ENCODE measurements at places on chromosomes 7 and 10.

DNA sequence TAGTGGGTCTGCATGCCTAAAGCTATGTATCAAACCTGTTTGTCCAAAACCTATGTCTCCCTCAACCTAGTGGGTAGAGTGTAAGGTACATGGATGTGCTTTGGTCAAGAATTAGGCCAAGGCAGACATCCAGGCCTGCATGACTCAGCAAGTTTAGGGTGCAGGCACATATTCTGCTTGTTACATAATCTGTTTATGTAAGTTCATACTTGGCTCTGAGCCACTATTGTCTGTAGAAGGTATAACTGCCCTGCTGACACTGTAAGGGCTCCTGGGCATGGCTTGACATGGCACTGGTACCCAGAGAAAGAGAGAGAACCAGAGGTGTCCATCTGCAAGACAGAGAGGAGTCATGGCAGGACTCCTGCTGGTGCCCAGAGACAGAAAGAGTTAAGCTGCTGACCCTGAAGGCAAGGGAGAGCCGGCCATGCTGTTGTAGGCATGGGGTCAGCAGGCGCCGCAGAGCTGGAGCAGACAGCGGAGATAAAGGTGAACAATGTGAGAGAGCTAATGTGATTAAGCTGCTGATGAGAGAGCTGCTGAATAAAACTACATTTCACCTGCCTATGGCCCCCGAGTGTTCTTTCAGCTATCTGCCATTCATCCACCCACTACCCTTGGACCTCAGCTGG lies 118.5 kb upstream of the TMEM106B start:
- DNase-seq: no peak

- peak; percentile 72 for DNase-seq
Measured at GRCh38 chr7:100493476-100494264, 9.9 kb downstream of the NYAP1 start.

DNA sequence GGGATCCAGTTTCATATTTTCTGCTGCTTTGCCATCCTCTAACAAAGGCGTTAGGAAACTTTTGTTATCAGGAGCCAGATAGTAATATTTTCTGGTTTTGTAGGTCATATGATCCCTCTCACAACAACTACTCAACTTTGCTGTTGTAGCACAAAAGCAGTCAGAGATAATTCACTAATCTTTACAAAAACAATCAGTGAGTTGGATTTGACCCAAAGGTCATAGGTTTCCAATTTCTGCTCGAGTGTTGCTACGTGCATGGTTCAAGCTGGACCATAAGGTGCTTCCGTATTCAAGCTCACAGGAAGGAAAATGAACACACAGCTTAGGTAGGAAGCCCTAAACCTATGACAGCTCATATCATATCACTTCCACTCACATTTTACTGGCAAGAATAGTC lies 92.4 kb upstream of the SFMBT2 start:
- no peak for DNase-seq

GRCh38 chr10:2791774-2792443 lies 275.4 kb upstream of the PFKP start:
- DNase-seq: peak; percentile 60

- DNase-seq: no peak
Measured at GRCh38 chr7:94414980-94415379, 20.3 kb downstream of the COL1A2 start.

All from common myeloid progenitor, CD34-positive (primary cell).